ENCODE measurements at places on chromosomes 3 and 15.

GRCh38 chr3:44842376-44842775, 19.3 kb upstream of the TMEM42 start:
- DNase-seq = no peak

GRCh38 chr15:26771168-26771567, 1.7 kb downstream of the GABRB3 start:
- DNase-seq = no peak

GRCh38 chr3:45226206-45226915, at the start of gene TMEM158:
Gene TMEM158 (minus strand): TSS chr3:45226287. CDS start chr3:45226027, 260 bp downstream.
- no peak for DNase-seq

DNA sequence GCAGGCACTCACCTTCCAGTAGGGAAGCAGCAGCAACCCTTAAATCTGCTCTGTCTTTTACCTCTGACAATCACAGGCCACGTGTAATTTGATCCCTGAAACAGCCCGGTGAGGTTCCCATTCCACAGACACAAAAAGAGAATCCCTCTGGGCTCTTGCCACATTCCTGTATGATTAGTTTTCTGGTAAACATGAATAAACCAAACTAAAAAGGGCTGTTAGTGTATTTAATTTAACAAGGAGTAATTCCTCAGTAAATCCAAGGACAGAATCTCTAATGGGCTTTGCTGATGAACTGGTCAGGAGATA, 186.9 kb downstream of the FAM43A start:
- DNase-seq = no peak

DNA sequence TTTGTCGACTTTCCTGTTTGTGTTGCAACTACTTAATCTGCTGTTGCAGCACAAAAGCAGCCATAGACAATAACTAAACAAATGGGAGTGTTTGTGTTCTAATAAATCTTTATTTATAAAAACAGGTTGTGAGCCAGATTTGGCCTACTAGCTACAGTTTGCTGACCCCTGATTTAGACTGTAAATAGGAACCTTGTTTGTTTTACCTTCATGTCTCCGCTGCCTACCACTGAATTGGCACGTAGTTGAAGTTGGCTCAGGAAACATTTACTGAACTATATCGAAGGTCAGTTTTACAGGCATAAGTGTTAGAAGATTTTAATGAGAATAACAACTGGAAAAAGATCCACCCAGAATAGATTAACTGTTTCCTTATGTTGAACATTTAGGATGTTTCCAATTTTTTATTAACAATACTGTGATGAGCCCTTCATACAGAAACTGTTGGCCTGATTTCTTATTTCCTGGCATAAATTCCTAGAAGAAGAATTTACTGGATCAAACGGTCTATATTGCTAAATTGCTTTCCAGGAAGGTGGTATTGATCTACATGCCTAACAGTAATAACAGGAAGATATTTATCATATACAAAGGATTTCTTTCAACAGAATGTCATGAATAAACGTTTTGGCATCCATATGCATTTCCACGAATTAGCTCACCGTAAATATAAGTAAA, 156.2 kb upstream of the NR2E3 start:
- DNase-seq = no peak

GRCh38 chr15:93235269-93235668, 146.3 kb upstream of the RGMA start:
- no peak for DNase-seq

GRCh38 chr3:50139718-50140423, 15.3 kb upstream of the SEMA3F start:
- no peak for DNase-seq

- no peak for DNase-seq
Measured at GRCh38 chr3:60291115-60291514, 960.1 kb downstream of the FHIT start.

DNA sequence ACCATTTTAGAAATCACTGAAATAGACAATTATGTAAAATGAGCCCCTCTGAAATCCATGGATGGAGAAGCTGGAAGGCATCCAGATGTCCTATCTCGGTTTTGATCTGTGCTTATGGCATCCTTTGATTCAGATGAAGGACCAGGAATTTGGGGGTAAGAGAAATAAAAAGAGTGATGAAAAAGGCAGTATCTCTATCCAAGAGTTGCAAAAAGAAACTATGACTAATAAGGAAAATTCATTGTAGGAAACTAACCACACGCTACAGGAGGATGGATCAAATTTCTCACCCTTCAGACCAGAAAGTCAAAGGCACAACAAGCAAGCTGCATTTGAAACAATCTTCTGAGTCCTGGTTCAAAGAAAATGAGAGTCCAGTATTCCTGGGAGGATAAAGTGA, 34.8 kb downstream of the SRGAP3 start:
- no peak for DNase-seq

DNA sequence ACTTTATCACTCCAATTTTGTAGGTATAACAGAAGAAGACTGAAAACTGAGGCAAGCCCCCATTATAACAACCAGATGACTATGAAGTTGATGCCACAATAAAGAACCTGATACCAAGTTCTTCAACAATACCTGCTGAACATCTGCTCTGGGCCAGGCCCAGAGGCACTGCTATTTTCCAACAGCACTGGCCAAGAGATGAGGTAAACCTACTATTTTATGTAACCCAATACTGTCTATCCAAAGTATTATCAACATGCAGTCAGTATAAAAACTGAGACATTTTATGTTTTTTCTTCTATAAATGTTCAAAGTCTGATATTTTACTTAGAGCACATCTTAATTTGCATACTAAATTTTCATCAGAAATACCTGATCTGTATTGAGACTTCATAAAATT, 6.1 kb downstream of the SPG11 start:
- DNase-seq = no peak

Data from NCI-H187 (cell line).